ENCODE measurements at places on chromosomes 1 and 21.

DNA sequence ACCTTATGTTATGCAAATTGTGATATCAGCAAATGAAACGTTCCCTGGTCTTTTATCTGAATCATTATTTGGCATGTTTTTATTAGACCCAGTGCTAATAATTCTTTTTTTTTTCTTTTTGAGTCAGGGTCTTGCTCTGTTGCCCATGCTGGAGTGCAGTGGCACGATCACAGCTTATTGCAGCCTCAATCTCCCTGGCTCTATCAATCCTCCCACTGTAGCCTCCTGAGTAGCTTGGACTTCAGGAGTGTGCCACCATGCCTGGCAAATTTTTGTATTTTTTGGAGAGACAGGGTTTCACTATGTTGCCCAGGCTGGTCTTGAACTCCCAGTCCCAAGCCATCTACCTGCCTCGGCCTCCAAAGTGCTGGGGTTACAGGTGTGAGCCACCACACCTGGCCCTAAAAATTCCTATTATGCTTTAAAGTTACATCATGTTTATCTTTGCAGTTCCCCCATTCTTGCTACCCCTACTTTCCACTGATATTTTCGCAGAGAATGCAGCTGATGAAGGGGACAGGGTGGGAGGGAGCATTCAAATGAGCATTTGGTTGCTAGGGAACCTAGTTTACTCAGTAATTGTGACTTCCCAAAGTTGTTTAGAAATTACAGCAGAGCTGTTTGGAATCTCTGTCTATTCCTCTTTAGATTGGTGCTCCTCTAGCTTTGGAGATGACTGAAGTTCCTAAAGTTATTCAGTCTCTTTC lies 18.4 kb downstream of the C1orf21 start:
- H3K27ac ChIP-seq, result no peak overlapping the region
- peaks cover 70% of the 10 kb centered on the region for H3K27me3 ChIP-seq
- no peaks in the 10 kb centered on the region for H3K36me3 ChIP-seq
- DNase-seq, result no peak
- H3K4me3 ChIP-seq, result no peak overlapping the region

GRCh38 chr1:48955774-48956173 lies 179.1 kb upstream of the BEND5 start:
- no peaks in the 10 kb centered on the region for H3K36me3 ChIP-seq
- H3K27ac ChIP-seq, result no peak overlapping the region
- H3K4me1 ChIP-seq, result no peaks in the 10 kb centered on the region
- H3K27me3 ChIP-seq, result no peaks in the 10 kb centered on the region
- H3K4me3 ChIP-seq, result no peak overlapping the region
- DNase-seq, result no peak

- no peaks in the 10 kb centered on the region for H3K27me3 ChIP-seq
- no peaks in the 10 kb centered on the region for H3K4me1 ChIP-seq
- peaks cover 4% of the 10 kb centered on the region for H3K36me3 ChIP-seq
- peak; percentile 95 for DNase-seq
These were observed at the start of gene MAD2L2 for GRCh38 chr1:11681071-11681771. MAD2L2 (minus strand) TSS chr1:11681148; CDS start chr1:11680601, 547 bp downstream.

DNA sequence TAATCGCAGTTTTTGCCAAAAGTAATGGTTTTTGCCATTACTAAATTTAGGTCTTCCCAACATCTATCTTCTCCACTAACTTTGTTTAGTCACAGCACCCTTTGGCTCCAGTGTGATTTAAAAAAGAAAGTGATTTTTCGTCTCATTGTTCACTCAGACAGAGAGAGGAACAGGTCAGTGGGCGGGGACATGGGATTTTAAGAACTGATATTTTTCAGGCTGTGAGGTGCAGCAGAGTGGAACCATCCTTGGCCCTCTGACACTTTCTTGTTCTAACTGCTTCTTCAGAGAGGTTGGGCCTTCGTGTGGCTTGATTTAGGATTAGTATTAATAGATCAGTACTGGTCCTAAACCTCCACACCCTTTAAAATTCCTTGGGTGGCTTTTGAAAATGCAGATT lies 38.8 kb downstream of the CASQ2 start:
- H3K4me3 ChIP-seq, result no peak overlapping the region
- DNase-seq, result no peak
- H3K27me3 ChIP-seq, result no peaks in the 10 kb centered on the region
- no peaks in the 10 kb centered on the region for H3K36me3 ChIP-seq
- no peak overlapping the region for H3K27ac ChIP-seq

DNA sequence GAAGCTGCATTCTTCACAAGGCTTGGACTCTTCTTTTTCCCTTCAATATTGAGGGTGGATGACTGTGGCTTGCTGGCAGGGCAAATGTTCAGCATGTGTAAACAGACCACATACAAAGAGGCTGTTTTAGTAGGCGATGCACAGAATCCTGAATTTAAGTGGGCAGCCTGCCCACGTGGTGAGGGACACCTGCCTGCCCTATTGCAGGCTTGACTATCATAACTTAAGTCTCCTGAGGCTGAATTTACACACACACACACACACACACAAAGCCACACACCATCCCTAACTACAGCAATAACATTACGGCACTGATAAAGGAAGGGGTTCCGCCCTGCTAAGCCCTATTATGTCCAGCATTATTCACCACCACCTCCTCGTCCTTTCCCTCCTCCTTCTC lies 15.9 kb downstream of the SYT2 start:
- no peaks in the 10 kb centered on the region for H3K4me1 ChIP-seq
- no peaks in the 10 kb centered on the region for H3K36me3 ChIP-seq
- H3K27ac ChIP-seq, result no peak overlapping the region
- no peak for DNase-seq
- peaks cover 36% of the 10 kb centered on the region for H3K27me3 ChIP-seq
- no peak overlapping the region for H3K4me3 ChIP-seq

DNA sequence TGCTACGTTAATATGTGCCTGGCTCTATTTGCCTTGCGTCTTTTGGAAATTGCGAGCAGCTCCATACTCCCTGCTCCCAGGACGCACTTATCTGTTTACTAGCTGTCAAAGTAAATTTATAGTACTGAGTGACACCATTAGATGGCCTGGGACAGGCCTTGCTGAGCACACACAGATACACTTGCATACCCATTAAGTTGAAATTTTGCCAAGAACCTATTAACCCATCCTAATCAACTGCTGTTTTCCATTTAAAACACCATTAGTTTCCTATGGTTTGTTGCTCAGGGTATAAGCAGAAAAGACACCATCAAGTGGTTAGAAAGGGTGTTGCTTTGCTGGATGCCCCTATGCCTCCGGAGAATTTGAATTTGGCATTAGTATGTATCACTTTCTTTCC lies 187.3 kb downstream of the SLC44A5 start:
- H3K27me3 ChIP-seq, result no peaks in the 10 kb centered on the region
- H3K4me1 ChIP-seq, result no peaks in the 10 kb centered on the region
- no peaks in the 10 kb centered on the region for H3K36me3 ChIP-seq
- H3K4me3 ChIP-seq, result no peak overlapping the region
- H3K27ac ChIP-seq, result no peak overlapping the region

DNA sequence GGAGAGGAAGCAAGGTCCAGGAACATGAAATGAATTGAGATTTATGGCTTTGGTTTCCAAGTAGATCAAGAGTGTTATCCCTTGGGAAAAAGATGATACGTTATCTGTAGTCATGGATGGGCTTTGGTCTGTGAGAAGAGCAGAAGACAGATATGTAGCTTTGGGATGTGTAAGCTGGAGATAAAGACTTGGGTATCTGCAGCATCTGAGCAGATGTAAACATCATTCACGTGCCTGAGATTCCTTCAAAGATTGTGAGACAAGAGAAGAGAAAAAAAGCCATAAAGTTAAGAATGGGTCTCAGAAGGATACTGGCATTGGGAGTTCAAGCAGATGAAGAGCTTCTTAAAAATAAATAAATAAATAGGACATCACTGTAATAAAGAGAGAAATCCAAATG lies 217.8 kb downstream of the PTPRC start:
- no peak for DNase-seq
- no peak overlapping the region for H3K4me3 ChIP-seq
- H3K4me1 ChIP-seq, result peaks cover 10% of the 10 kb centered on the region
